ENCODE measurements at places on chromosomes 4 and X.

DNA sequence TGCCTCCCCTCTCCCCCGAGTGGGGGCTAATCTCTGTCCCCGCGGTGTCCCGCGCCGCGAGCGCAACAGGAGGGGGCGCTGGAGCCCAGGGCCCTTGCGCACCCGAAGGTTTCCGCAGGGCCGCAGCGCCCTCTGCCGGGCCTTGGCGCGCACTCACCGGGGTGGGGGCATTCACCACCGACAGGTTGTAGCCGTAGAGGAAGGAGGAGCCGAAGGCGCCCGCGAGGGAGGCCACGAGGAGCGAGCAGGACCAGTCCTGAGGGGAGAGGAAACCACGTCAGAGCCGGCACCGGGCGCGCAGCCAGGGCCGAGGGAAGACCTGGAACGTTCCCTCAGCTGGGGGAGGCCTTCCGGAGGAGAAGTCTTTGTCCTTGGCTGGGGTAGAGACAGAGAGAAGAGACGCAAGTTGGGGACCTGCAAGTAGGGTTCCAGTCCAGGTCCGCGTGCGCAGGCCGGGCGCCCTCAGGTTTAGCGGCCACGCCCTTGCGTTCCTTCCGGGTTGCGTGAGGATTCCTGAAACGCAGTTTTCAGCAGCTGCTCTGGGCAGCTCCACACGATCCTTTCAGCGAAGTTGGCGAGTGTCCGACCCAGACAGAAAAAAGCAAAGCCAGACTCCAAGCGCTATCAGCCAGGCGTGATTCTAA is 2.4 kb downstream of the SLC2A9 start:
- peak; percentile 92 for DNase-seq

- DNase-seq, result no peak
These were observed 99.7 kb downstream of the TSPAN7 start for GRCh38 chrX:38661103-38661441.

DNA sequence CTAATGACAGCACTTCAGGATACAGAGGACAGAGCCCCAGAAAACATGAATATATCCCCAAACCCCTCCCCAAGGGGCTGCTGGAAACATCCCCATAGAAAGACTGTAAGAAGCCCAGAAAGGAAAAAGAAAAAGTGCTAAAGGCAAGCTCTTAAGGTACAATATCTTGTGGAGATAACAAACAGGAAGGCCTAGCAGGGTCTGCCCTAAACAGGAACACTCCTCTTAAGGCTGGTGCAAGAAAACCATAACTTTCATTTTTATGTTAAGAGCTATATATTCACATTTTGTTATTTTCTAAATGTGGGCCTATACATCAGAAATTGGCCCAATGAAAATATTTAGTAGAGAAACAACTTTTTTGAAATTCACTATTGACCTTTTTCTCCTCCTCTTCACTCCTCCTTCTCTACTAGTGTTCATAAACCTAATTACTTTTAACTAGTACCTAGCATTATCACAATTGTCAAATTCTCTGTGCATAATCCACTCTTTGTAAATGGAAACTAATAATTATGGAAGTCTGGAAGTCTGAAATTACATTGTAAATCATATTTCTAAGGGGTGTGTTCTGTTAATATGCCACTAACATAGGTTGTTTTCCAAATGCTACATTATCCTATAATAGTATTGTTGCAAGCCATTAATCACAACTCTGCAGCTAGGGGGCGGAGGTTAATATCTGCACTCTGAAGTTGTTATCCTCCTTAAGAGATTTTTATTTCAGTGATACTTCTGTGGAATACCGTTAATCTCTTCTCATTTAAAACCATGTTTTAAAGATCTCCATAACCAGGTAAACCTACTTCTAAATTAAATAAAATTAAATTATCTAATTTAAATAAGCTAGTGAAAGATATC is 59.8 kb downstream of the CASK start:
- DNase-seq, result no peak

- DNase-seq, result no peak
These were observed 236.3 kb upstream of the NWD2 start for GRCh38 chr4:37008199-37008598.

All from kidney capillary endothelial cell (primary cell).